ENCODE measurements at places on chromosomes 11 and 22.

- no peak for DNase-seq
Observed at GRCh38 chr11:33620423-33621171, 80.0 kb downstream of the C11orf91 start.

DNA sequence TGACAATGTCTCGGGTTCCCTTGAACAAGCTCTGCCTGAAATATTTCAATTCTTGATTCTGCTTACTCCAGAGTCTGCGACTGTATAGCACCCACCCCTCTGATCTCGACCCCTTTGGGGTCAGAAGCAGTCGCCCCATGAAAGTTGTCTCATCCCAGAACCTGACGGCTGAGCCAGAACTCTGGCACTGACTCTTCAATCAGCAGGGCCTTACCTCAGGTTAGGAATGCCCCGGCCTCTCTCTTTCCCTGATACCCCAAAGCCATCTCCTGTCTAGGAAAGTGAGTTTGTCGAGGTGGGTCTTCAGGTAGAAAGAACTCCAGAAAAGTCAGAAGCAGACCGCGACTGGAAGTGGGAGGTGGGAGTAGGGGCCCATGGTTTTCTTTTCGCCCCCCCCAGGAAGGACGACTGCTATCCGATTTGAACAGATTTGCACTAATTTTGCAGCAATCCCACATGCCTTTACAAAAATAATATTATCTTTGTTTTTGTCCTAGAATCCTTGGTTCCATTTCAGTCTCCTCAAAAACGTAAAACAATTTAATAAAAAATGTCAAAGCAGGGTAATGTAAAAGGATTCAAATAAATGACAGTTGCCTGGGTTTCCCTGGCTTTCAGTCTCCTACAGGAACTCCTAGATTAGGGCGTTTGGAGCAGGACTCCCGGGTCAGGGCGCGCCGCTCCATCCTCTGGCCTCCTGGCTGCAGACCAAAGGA lies 898 bp upstream of the ROBO3 start:
- no peak for DNase-seq

DNA sequence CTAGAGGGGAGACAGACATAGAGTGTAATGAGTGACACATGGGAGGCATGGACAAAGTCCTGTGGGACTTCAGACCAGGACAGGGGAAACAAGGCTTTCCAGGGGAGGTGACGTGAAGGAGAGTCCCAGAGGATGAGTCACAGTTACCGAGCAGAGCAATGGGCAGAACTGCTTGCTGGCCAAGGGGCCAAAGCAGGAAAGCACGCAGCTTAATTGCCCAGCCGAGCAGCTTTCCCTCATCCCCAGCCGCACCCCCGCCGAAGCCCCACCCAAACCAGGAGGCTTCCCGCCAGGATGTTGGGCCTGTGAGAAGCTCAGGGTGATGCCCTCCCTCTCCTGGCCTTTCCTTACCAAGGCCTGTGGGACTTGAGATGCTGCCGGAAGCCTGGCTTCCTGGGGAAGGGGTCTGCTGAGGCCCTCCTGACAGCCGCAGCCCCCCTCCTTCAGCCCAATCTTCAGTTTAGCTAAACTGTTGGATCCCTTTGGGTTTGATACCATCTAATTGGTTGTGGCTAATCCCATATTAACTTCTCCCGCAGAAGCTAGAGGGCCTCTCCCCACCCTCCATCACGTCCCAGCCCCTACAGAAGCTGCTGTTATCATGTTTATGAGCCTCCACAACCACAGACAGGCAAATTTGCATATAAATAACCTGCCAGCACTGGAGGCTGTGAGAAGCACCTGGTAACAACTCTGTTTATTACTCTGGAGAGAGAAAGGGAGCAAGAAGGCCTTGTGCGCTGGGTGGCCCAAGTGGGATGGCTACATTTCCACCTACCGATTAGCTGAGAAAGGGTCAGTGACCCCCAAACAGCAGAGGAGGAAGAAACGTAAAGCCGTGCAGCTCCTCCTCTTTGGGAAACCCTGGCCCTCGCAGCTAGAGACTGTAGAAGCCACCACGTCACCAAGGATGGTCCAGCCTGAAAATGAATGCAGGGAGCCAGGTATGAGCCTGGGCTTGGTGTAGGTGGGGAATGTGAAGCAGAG lies 80.0 kb downstream of the TRIM29 start:
- DNase-seq: no peak

DNA sequence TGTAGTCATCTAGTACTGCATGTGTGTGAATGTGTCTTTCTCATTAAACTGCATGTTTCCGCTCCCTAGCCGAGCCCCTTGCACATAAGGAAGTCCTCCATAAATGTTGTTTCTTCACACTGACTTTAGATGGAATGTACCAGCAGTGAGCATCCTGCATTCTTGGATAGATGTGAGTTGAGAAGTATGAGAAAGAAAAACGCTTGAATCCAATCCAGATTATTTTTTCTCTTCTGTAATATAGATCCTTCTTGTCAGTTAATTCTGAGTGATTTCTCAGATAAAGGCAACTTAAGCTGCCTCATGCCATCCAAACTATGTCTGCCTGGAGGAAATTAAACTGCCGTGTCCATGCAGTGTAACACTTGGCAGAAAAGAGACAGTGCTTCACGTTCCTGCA lies 268.1 kb upstream of the ISX start:
- no peak for DNase-seq

GRCh38 chr22:34645375-34645774 lies 420.6 kb upstream of the ISX start:
- no peak for DNase-seq

DNA sequence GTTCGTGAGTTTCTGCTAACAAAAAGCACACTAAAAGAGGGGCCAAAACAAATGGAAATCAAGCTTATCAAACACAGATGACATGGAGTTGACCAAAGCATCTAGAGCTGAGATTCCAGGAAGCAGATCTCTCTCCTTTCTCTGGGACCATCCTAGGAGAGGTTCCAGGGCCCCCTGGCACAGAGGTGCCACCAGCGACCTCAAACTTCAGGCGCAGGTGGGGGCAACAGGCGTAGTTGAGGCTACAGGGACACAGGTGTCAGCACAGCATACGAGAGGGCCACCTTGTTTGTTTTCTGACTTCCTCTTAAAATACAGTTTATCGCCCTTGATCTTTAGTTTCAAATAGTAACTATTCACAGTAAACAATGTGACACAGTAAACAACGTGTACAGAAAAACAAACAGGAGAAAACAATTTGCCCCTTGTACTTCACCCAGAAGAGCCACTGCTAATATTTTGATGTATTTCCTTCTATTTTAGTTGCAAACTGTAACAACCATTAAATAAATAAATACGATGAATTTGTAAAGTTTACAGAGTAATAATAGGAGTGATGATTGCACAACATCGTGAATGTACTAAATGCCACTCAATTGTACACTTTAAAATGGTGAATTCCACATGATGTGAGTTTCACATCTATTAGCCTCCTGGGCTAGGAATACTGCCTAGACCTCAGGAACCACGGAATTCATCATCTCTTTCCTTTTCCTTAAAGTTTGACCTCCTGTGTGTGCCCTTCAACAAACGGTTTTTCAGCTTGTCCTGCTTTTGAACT lies 52.2 kb downstream of the IGLL5 start:
- no peak for DNase-seq
